Astrocyte (in vitro differentiated cells and primary cell): ENCODE measurements at places on chromosomes 12 and 14. TPM values are rescaled to one million over a fixed set of nuclear protein-coding genes. Genes with fewer than 3 reads are reported as not detected.

DNA sequence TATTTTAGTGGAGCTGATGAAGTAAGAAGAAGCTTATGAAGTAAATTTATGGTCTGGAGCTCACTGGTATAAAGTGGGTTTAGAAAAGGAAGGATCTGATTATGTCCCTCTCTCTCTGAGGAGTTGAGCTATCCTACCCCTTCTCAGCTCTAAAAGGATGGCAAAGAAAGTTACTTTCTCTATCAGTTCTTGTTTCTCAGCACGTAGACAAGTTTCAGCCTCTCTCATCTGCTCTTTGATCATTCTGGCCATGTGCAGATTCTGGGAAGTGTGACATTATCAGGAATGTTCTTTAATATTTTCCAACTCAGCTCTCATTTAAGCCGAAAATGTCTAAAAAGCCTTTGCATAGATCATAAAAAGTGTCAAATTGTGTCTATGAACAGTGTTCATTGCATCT lies 5.8 kb upstream of the EGLN3 start:
- DNase-seq, result no peak

DNA sequence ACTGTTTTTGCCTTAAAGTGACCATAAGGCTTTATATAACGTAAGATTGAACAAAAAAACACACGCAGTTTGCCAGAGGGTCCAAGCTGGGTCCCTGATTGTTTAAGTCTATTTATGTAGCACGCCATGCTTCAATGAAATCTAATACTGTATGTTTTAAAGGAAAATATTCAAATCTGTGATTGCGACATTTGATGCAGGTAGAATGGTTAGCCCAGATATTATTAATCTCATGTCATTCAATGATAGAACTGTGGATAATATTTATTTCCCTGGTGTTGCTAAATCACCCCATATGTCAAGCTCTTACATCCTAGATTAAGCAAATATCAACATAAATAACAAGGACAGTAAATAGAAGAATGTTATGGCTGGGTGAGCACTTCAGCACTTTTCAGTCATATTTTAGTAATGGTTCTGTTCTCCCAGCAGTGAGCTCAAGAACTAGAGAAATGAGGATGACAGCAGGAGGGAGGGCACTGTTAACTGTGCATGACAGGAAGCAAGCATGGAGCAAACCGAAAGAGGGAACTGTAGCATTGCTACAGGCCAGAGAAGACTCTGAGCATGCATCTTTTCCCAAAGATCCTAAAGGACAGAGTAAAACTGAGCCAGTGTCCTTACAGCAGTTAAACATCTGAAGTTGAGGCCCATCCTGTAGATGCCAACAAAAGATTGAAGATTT lies 465.7 kb upstream of the MGAT4C start:
- no peak for DNase-seq

GRCh38 chr12:24759155-24759554 lies 189.7 kb downstream of the BCAT1 start:
- DNase-seq, result peak; percentile 57

GRCh38 chr14:73235531-73236155 lies 1.7 kb upstream of the PAPLN start:
- DNase-seq, result no peak

DNA sequence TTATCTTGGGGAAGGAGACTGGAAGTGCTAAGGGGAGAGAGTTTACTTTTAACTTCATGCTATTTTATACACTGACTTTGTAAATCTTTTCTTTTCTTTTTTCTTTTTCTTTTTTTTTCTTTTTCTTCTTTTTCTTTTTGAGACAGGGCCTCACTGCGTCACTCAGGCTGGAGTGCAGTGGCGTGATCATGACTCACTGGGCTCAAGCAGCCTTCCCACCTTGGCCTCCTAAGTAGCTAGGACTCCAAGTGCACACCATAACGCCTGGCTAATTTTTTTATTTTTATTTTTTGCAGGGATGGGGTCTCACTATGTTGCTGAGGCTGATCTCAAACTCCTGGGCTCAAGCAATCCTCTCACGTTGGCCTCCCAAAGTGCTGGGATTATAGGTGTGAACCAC lies 294.6 kb upstream of the PRICKLE1 start:
- no peak for DNase-seq

DNA sequence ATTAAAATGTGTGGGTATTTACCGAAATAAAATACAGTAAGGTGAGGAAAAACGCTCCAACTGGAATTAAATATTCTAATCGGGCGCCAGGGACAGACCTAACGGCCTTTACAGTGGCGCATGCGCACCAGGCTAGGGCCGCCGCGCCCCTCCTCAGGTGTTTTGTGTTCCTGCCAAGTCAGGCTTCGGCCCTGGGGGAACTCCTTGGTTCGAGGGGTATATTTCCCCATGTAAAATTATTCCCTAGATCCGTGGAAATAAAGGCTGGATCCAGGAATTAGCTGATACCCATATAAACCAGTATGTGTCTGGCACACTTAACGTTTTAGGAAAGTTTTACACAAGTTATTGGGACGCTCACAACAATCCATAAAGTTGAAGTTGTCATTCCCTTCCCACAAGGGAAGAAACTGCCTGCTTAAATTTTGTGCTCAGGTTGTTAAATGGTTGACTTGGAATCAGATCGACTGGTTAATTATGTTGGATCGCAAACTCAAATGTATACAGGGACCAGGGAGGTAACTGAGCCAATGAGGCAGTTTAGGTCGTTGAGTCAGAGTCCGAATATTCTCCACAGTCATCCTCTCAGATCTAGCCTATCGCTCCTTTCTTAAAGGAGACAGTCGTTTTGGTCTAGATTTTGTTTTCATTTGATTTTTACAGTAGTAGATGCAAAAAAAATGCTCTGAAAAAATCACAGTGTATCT lies 621 bp upstream of the ANAPC7 start:
- peak; percentile 27 for DNase-seq

DNA sequence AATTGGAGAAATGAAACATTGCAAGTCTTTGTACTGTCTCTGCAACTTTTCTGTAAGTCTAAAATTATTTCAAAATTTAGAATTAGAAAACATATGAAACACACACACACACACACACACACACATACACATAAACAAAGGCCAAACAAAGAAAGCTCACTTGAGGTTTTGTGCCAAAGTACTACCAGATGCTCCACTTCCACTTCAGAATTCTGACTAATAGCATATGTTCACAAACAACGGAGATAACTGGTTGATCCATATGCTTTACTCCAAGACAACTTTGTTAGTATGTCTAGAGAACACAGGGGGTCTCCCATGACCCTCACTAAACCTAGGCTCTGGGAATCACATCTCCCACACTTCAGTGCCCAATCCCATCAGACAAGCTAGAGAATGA lies 133.8 kb upstream of the CLEC14A start:
- DNase-seq, result peak; percentile 24

- no peak for DNase-seq
Measured at GRCh38 chr14:50977863-50978528, 33.7 kb upstream of the PYGL start.

DNA sequence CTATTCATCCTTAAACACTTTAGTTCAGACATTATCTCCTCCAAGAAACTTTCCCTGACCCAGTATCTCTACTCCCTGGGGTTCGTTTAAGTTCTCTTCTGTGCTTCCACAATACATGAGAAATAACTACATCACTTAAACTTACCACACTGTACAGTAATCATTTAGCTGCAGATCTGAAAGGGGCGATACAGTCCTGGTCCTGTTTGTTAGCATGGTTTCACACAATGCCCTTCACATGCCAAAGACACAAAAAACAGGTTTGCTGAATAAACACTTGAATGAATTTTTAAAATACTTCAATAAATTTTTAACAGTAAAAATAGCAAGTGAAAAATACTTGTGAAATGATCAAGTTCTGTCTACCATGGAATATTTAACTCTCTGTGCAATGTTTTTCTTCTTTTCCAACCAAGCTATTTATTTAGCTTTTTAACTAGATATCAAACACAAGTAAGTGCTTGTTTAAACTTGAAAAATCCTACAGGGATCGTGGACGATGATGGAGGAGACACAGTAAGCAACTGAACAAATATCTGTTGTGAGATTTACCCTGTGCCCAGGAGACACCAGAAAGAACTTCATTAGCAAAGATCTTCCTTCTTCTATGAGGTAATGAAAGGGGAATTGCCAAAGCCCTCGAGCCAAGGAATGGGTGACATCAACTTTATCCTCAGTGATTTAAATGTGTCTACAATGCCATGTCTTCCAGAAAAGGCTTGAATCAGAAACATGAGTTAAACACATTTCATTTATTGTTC lies 255.6 kb upstream of the GRIP1 start:
- no peak for DNase-seq

- no peak for DNase-seq
Measured at GRCh38 chr12:70469221-70469820, 103.2 kb downstream of the KCNMB4 start.

DNA sequence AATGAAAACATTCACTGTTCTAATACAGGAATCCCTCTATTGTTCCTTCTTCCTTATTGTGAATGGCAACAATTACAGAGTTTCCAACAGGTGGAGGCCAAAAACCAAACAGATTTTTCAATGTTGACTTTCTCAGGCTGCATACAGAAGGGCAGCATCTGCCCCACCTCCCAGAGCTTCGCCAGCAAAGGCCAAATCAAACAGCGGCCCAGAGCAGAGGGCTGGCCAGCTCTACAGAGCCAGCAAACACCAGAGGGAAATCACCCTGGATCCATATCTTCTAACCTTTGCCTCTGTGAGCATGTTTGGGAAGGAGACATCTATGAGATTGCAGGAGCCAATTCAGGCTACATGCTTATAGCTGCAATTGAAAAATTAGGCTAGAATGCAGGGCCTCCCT lies 4.4 kb upstream of the CRACR2A start:
- no peak for DNase-seq

DNA sequence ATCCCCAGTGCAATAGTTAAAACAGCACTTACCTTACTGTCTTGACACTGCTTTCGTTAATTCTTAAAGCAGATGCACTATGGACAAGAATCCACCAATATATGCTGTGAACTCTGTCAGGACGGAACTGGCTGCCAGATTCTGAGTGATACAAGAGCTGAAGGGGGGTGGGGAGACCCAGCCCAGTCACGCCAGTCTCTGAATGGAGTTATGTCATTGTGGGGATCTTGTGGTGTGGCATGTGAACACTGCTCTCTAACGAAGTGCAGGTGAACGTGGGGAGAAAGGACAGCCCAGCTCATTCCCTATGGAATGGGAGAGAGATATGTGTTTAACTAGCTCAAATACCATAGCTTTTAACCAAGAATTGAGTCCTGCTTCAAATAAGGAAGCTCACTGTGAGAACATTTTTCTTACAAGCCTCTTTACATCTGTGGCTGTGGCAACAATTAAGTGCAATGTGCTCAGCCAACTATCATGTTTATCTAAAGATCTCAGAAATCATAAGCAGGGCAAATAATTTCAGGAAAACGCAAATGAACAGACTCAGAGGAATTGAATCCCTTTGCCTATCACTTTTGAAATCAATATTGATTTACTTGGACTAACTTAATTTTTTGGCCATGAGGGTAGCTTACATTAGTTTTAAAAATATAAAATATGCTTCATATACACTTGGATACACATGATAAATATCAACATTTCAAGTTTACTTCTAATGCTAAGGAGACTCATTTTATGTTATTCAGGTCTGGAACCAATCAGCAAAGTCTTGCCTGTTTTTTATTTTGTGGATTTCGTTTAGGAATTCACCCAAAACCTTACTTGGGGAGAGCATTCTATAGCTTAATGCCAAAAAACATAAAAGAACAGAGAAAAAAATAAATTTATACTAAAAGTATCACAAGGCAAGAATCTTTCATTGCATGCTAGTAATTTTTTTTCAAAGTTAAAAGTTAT lies at the start of gene LUM:
TSS of gene LUM (minus strand) at position 129 of the 960 bp plus-strand sequence. CDS start 2,515 bp downstream, outside the sequence.
- peak; percentile 79 for DNase-seq

- no peak for DNase-seq
Measured at GRCh38 chr14:93932642-93933041, 5.5 kb downstream of the FAM181A start.

- DNase-seq, result no peak
Measured at GRCh38 chr12:108204117-108204987, 75.3 kb downstream of the WSCD2 start.

DNA sequence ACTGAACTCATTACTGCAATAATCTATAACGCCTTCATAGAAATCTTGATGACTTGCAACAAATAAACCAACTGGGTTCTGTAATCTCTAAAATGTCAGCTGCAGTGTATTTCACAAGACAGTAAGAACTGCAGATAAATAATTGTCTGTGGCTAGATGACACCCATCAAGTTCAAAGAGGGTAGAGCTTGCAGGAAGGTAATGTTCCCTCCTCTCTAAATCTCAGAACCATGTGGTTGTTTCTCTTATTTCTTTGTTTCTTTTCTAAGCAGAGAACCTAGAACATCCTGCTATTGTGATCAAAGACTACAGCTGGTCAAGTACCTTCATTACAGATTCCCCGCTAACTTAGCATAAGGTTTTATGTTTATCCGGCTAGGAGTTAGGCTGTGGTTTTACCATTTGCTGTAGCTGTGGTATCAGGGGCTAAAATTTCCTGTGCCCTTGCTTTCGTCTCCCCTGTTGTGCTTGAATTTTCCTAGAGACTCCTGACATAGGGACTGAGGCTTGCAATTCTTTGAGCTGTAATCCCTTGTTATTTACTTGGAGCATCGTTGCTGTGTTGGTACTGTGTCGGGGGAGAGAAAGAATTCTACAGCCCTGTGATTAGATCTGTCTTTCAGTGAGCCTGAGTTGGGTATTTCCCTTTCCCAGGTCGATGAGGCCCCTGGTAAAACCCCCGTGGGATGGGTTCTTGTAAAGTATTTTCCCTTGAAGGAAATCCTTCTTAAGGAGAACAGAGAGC lies 253.1 kb upstream of the BTG1 start:
- no peak for DNase-seq

- no peak for DNase-seq
Measured at GRCh38 chr14:83071888-83072501, 1538.3 kb upstream of the SEL1L start.

DNA sequence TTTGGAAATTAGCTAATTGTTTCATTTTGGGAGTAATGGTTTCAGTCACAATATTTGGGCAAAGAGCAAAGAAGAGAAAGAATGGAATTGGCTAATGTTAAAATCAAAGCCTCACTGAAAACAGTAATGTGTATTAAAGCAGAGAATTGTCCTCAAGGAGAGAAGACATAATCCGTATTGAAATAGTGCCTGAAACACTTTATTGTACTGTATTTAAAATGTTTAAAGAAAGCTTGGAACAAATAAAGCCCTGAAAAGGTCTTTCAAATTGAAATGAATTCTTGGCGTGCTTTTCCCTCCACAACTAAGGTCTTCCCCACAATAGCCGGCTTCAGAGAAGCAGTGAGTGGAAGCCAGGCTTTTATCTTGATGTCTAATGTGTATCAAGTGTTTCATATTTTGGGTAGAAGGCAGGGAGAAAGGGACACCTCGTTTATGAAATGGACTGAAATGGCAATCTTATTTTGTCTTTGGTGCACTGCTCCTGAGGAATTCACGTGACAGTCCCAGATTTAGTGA lies 212.9 kb upstream of the CRY1 start:
- DNase-seq, result no peak

GRCh38 chr12:100908501-100908900 lies 113.9 kb downstream of the ANO4 start:
- peak; percentile 75 for DNase-seq

GRCh38 chr12:12004524-12004923 lies 66.2 kb upstream of the BCL2L14 start:
- no peak for DNase-seq

WNT5B gene
- 110 TPM in 2 replicates for total RNA-seq

ITGB7 gene
- total RNA-seq, result 0.79 and 1.3 TPM in 2 replicates

NKX2-1 gene
- total RNA-seq, result not detected in 2 replicates

CCDC197 gene
- not detected in 2 replicates for total RNA-seq

TAS2R14 gene
- total RNA-seq, result 1.7 and 2.0 TPM in 2 replicates
